ENCODE measurements at places on chromosomes 13 and 19.

DNA sequence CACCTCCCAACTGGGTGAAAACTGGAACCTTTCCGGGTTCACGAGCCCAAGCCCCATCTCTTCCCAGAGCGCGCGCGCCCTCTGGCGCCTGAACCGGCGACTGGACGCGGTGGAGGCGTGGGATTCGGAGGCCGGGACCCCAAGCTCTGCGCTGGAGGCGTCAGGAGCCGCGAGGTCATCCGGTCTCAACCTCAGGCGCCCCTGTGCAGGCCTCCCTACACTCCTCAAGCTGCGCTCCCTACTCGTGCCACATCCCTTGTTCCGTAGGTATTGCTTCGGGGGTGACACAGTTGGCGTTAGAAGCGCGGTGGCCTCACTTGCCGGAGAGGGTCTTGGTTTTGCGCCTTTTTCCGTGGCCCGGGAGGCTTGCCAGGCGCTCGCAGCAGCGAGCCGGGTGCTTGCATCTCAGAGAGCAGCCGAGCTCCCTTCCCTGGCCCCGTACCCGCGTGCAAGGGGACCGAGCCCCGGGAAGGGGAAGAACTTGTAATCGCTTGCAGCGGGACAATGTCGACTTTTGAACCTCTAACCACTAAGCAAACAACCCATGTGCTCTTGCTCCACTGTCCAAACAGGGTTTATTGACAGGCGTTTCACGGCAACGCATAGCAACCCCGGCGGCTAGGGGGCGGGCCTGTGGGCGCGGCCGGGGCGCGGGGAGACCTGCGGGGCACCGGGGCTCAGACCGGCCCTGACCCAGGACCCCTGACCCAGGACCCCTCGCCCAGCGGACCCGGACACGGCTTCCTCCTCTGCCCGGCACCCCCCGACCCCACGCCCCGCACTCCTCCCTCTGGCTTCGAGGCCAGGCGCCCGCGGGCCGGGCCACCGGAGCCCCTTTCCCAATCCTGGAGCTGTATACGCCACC is 8.5 kb downstream of the CDX2 start:
- no peak for DNase-seq

- DNase-seq, result peak; percentile 63
Observed at GRCh38 chr19:35142606-35143230, 337 bp upstream of the FXYD7 start.

DNA sequence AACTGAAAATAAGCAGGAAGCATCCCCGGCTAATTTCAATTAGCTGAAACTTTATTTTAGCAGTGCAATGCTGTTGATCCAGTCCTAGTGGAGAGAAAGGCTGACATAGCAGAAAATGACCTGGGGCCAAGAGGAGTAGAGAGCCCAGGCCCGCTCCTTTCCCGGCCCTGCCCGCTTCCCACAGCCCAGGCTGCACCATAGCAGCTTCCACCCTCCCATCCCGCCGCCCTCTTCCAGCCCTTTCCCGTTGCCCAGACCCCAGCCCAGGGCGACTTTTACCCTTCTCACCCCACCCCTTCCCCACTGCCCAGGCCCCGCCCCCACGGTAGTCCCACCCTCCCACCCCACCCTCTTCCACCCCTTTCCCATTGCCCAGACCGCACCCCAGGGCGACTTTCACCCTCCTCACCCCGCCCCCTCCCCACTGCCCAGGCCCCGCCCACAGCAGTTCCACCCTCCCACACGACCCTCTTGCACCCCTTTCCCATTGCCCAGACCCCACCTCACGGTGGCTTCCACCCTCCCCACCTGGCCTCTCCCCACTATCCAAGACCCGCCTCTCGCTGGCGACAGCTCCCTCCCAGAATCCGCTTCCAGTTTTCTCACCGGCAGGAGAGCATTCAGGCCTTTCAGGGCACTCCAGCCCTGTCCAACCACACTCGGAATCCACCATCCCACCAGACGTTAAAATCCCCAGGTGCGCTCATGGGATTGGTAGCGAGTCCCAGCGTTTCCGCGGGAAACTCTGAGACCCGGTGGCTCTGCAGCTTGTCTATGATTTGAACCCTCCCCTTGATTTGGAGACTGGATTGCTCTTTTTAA is 8.3 kb downstream of the ZNF160 start:
- DNase-seq, result no peak

DNA sequence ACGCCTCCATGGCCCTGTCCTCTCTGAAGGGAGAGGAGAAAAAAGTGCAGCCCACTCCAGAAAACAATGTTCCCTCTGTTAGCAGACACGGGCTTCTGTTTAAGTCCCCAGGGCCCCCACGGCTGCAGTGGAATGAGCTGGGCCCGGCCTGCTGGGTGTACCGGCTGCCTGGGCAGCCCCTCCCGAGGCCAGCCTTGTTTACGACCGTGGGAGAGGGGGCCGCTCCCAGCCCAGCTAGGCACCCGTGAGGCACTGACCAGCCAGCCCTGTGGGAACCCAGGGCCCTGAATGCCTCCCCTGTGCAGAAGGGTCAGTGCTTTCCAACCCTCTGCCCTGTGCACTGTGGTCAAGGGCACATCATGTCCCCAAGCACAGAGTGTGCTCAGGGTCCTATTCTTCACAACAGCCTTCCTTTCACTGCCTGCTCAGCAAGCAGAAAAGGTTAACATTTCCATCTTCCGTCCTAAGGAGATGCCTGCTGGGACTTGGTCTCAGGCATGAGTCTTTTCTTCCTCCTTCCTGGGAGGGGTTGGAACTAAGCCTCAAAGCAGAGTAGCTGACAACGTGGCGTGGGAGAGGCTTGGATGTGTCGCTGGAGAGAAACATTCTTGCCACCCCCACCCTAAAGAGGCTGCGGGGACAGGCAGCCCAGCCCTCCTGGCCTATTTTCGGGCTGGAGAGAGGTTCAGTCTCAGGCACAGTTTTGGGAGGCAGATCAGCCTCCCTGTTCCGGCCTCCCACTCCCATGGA is 90.1 kb downstream of the RGCC start:
- no peak for DNase-seq

- no peak for DNase-seq
Observed at GRCh38 chr13:93173654-93174053, 53.0 kb upstream of the GPC6 start.

GRCh38 chr19:53147645-53148044 is 11.2 kb downstream of the ZNF347 start:
- peak; percentile 2 for DNase-seq

Data from ELR (cell line).